ENCODE measurements at places on chromosomes 2 and 18. TPM values are rescaled to one million over a fixed set of nuclear protein-coding genes. Genes with fewer than 3 reads are reported as not detected.

GRCh38 chr2:234496055-234496834 lies 636 bp downstream of the ARL4C start:
- peak; percentile 57 for DNase-seq

DNA sequence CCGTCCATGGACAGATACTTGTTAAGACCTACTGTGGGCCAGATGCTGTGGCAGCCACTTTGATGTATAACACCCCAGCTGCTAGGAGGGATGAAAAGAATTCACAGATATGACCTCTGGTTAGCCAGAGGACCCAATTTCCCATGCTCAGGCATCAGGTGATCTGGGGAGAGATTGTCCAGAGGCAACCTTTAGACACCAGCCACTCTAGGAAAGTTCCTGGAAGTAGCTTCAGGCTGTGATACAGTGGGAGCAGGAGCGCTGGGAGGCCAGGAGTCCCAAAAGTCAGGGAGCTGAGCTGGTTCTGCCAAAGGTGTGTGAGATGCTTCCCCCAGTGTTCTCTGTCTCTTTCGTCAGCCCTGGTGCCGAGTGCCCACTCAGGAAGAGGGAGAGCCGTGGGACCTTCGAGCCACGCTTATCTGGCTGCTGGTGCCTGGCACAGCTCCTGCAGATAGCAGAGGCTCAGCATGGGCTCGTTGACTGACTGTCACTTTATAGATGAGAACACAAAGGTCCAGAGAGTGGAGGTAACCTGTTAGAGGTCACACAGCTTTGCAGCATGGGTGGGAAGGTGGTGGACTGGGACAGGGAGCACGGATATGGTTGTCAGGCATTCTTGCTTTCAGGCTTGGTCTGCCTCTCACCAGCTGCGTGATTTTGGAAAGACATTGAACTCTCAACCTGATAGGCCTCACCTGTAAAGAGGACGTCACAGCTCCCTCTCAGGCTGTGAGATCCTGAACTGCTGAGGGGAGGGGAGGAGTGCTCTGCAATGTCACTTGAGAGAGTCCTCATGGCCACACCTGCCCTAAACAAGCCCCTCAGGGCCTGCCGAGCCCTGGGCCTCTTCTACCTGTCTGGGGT lies 7.8 kb upstream of the RALB start:
- DNase-seq, result no peak

DNA sequence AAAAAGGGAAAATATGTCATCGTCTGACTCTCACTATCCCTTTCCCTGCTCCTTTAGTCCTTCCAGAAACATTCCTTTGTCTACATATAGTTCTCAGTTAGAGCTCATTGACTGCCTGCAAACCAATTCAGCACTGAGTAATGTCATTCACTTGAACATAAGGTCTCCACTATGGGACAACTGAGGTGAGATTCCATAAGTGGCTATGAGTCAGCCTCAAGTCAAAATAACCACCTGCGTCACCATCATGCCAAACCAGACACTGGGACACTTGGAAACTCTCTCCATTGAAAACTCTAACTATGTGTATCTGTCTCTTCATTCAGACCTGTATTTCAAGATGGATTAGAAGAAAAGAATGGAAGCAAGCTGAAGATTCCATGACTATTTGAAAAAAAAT lies 878.0 kb upstream of the PIK3C3 start:
- no peak for DNase-seq

DNA sequence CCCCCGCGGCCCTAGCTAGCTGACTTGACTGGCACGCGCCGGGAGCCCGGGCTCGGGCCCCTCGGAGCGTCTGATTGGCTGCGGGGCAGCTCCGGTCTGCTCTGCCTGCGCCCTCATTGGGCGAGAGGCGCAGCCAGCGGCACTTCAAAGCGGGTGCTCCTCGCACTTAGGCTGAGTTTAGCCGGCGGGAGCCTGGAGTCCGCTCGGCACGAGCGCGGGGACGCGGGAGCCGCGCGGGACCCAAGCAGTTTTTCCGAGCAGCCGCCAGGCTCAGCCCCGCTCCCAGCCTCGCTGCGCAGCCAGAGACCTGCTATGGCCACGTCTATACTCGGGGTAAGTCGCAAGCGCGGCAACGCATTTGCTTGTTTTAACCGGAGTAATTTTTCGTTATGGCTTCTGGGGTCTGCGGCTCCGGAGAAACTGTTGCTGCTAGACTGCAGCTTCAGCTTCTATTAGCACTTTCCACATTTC lies at the start of gene SP9:
Gene SP9 (plus strand): TSS at position 174 of the 471 bp plus-strand sequence. CDS start 139 bp downstream, at position 313.
- no peak for DNase-seq

- no peak for DNase-seq
Measured at GRCh38 chr2:39499336-39499735, 62.3 kb upstream of the MAP4K3 start.

GRCh38 chr2:213545964-213546475 lies 261.8 kb downstream of the SPAG16 start:
- no peak for DNase-seq

DNA sequence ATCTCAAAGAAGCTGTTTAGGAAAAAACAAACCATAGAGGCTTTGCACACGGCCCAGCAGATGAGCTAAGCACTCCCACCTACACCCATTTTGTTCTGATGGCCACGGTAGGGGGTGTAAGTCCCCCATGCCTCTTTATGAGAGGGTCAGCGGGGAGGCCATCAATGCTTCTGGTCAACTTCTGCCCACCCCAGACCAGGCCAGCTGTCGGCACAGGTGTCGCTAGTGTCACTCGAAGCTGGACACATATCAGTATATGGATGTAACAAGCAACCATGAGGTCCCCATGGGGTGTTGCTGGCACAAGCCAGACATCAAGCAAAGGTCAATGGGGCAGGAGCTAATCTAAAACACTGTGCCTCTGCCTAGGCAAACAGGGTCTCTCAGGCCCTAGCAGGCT lies 23.7 kb upstream of the SLC35F6 start:
- no peak for DNase-seq

GRCh38 chr2:74037379-74037860 lies 52.7 kb downstream of the TET3 start:
- DNase-seq, result no peak

DNA sequence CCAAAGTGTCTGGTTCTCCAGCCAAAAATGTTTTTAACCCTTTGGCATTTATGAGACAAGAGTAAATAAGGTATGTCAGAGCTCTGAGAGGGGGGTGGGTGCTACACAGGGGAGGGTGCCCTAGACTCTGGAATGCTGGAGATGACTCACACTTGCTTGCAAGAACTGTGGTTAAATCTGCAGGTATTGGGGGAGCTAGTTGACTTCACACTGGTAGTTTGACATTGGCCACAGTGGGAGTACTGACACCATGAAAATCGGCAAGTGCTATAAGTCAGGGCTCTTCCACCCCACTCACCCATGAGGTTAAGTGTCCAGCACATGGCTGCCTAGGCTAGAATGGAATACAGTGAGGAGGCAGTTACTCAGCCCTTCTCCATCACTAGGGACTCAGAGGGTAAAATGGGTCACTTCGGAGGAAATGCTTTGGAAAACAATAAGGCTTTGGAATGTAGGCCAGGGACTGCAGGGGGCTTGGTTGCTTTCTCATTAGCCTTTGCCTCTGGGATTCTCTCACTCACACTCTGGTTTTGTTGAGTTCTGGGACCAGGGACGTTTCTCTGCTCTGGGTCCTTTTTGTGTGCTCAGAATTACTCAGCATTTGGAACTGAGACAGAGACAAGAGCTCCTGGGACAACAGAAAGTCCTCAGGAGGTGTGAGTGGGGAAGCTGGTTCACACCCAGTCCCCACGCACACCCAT lies 91.6 kb downstream of the ACKR3 start:
- no peak for DNase-seq

- no peak for DNase-seq
Measured at GRCh38 chr2:20584399-20585358, 66.2 kb downstream of the HS1BP3 start.

DNA sequence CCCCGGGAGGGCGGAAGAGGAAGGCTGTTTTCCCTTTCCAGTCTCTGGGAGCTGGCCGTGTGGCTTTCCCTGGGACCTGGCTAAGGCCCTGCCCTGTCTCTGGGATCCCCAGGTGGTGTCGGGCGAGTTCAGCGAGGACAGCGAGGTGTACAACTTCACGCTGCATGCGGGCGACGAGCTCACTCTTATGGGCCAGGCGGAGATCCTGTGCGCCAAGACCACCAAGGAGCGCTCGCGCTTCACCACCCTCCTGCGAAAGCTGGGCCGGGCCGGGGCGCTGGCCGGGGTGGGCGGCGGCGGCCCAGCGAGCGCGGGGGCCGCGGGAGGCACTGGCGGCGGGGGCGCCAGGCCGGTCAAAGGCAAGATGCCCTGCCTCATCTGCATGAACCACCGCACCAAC lies 11.2 kb downstream of the GAREM2 start:
- DNase-seq, result no peak

GRCh38 chr2:110167326-110168000 lies 37.4 kb downstream of the NPHP1 start:
- DNase-seq, result no peak

DNA sequence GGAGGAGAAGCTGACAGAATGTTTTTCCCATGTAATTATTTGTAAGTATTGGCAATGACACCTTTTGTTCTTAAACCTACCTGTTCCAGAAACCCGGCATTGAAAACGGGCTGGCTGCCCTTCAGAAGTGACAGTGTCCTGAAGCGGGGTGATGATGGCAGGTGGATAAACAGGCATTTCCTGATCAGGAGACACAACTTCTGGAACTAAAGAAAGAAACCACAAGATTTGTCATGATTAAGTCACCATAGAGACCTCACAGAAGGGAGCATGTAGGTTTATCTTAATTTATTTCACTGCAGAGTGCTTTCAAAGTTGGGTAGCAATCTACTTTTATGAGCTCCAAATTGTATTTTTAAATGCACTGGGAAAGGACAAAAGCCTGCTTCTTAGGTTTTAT lies 43.1 kb downstream of the TTN start:
- DNase-seq, result no peak

DNA sequence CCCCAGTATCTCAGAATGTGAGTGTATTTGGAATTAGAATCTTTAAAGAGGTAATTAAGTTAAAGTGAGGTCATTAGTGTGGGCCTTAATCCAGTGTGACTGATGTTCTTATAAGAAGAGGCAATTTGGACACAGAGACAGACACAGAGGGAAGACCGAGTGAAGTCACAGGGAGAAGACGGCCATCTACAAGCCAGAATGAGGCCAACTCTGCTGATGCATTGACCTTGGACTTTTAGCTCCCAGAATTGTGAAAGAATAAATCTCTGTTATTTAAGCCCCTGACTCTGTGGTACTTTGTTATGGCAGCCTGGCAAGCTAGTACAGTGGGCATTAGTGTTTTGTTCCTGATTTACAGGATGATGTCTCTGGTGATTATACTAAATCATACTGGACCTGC lies 64.6 kb downstream of the LTBP1 start:
- no peak for DNase-seq

DNA sequence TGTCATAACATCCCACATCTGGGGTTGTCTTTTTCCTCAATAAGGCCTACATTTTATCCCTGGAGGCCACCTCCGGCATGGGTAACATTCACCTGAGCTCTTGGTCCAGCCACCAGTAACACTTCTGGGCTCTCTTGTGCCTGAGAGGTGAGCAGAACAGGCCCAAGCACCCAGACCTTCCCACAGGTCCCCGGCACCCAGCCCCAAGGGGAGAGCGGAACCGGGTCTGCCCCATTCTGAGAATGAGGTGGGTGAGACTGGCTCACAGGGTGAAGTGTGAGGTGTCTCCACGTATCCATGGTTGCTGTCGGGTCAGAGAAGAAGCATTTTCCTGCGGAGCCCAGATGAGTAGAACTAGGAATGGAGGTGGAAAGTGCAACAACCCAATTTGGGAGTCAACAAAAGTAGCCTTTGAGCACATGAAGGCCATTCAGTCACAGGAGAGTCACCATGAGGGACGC lies 496.7 kb upstream of the MYT1L start:
- DNase-seq, result no peak

DNA sequence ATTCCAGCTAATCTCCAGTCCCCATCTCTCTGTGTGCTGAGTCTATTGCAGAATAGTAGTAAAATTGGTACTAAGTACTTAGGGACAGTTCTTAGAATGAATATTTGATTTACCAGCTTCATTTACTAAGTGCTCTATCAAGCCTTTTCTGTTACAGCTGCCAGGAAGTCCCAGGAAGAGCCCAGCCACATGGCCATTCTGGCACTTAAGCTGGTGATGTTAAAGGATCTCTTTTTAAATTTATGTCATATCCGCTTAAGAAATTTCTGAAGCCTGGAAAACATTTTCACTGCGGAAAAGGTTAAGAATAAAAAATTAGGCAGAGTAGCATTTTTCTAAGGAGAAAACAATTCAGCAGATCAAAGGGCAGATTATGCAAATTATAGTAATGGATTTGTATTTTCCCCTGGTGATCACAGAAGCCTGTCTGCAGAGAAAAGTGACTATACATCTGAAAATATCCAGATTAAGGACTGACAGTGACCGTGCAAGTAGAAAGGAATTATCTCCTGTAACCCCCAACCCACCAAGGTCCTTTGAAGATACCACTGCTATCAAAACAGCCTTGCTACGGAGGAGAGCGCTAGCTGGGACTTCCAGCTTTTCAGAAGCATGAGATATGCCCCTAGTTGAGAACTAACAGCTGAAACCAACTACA lies 260.8 kb downstream of the SH3BP4 start:
- no peak for DNase-seq

Gene BIRC6
- total RNA-seq, result 288 TPM

Gene SOWAHC
- 20.6 TPM for total RNA-seq

Gene AFF3
- 69.8 TPM for total RNA-seq

Gene ZSWIM2
- total RNA-seq, result 0.18 TPM

Gene MARCHF4
- total RNA-seq, result 7.3 TPM

Gene CHST10
- total RNA-seq, result 26.9 TPM

Gene GNAL
- total RNA-seq, result 40.9 TPM

Data from cerebellum (tissue), 4 donors.